ENCODE measurements at places on chromosomes 7 and 10. TPM values are rescaled to one million over a fixed set of nuclear protein-coding genes. Genes with fewer than 3 reads are reported as not detected.

Gene COL13A1
- 0.33 TPM for total RNA-seq

Gene CLEC2L
- not detected for total RNA-seq

Gene PCLO
- total RNA-seq, result 1.2 TPM

Gene GLI3
- 0.47 TPM for total RNA-seq

Gene PCDH15
- total RNA-seq, result not detected

Gene ADCYAP1R1
- 0.08 TPM for total RNA-seq

Gene PKD2L1
- 0.07 TPM for total RNA-seq

Gene AMPH
- total RNA-seq, result not detected

Gene GHRHR
- total RNA-seq, result 0.29 TPM

Gene SMO
- total RNA-seq, result 13.8 TPM

Gene CTTNBP2
- total RNA-seq, result 0.15 TPM

Gene GPR85
- not detected for total RNA-seq

Gene NUTM2D
- total RNA-seq, result 1.2 TPM

Gene IFRD1
- 33.0 TPM for total RNA-seq

Gene LBX1
- total RNA-seq, result not detected

Gene PRF1
- total RNA-seq, result not detected

Gene LLCFC1
- total RNA-seq, result not detected

Gene ING3
- 7.6 TPM for total RNA-seq

Measured in A549 treated with RU486 at 1 μM for 4 hours (cell line).